ENCODE measurements at places on chromosomes 5 and 9.

DNA sequence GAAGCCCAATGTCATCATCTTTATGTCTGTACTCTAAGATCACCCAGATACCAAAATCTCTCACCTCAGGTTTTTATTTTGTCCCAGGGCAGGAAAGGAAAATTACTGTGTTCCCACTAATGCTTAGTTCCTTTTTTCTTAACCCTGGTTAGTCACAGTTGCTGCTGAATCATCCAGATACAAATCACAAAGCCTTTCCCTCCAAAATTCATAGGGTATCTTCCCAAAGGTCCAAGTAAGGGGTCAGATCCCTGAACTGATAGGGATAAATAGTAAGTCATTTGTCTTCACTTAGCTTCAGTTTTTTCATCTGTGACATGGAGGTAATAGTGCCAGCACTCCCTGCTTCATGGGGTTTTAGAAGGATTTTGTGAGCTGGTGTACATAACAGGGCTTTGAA lies 2.2 kb downstream of the PLCXD3 start:
- no peak for DNase-seq

GRCh38 chr9:136059851-136060670 lies 35.0 kb downstream of the NACC2 start:
- no peak for DNase-seq

DNA sequence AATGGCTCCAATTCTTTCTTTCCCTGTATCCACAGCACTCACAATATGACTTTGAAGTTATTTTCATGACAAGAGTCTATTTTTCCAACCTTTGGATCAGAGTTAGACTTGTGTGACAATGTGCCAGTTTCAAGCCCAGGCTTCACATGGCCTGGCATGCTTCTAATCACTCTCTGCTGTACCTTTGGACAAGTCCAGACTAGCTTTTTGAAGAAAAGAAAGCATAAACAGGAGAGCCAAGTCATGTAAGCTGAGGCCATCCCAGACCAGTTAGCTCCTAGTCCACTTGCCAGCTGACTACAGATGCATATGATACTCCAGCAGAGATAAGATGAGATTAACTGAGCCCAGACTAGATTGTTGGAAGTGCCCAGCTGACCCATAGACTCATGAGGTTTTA lies 513.6 kb upstream of the C9orf72 start:
- DNase-seq, result no peak

DNA sequence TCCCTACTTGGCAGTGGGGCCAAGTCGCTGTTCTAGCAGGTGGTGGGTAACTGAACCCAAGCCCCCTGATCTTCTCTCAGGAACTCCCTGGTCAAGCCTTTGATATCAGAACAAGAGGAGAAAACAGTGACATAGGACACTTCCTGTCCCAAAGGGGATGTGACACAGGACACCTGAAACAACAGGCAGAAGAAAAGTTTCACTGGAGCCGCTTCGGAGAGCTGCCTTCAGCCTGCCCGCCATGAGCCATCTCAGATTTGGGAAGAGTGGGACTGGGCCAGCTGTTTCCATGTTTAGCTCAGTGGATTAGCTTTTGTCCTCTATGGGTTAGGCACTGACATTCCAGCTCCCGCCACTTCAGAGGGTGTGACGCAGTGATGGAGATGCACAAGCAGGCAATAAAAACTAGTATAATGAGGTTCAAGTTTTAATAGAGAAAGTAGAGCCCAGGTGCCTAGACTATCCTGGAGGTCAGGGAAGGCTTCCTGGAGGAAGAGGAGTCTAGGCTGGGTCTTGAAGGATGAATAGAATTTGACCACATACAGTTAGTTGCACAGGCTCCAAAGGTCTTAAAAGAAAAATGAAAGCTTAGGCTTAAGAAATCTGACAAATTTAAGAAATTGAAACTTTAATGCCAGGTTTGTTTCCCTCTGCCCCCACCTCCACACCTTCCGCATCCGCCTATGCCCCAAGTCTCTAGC lies 104.1 kb upstream of the SPRY4 start:
- DNase-seq, result no peak

DNA sequence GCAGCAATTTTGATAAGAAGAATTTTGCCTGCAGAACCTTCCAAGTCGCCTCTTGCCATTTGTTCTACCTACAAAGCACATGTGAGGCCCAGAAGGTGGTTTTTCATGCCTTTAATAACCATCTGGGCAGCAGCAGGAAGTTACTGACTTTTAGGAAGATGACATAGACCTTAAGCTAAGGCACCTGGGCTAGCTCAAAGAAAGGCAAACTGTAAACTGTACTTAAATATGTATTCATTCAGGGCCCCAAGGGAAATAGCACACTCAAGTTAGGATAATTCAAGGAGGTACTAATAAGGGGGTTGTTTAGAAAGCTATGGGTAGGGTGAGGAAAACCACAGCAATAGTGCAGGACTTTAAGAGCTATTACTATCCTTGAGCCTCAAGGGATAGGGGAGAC lies 57.3 kb upstream of the HSPB3 start:
- no peak for DNase-seq

- DNase-seq, result no peak
These were observed 55.1 kb downstream of the ACTL7B start for GRCh38 chr9:108800632-108801099.

DNA sequence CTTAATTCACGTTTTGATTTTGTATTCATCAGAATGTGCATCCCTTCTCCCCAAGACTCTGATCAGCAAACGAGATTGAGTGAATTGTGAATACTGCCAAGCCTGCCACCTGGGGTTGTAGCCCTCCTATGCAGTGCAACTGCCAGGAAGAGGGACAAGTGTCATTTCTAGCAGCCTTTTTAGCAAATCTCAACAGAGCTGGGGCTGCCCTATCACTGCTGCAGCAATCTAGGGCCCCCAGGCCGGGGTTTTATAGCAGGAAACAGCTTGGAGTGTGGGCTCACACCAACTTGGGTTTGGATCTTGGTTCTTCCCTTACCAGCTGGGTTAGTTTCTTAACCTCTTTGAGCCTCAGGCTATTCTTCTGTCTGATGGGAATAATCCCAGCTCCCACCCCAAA lies 4.0 kb downstream of the CSF1R start:
- no peak for DNase-seq

GRCh38 chr9:125540497-125540896 lies 166.5 kb downstream of the MAPKAP1 start:
- DNase-seq, result no peak

DNA sequence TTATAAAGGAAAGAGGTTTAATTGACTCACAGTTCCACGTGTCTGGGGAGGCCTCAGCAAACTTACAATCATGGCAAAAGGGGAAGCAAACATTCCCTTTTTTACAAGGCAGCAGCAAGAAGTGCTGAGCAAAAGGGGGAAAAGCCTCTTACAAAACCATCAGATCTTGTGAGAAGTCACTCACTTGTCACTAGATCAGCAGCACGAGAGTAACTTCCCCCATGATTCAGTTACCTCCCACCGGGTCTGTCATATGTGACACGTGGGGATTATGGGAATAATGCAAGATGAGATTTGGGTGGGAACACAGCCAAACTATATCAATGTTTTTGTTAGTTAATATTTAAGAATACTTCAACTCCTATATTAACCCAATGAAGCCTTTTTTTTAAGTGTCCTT lies 275.2 kb upstream of the CDH9 start:
- no peak for DNase-seq

DNA sequence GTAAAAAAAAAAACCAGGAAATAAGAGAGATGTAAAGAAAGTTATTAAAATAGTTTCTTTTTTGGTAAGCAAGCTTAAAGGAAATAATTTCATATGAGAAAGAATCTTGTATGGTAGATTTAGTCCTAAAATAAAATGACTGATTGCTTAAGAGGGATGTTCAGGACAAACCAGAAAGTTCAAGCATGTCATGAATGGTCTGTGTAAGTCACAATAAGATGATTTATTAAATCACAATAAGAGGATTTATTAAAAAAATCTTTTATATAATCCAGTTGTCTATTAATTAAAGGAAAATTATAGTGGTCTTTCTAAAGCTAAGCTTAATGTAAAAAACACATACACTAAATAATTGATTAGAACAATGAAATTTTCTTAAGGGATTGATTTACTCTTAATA lies 91.8 kb upstream of the OR13F1 start:
- no peak for DNase-seq

DNA sequence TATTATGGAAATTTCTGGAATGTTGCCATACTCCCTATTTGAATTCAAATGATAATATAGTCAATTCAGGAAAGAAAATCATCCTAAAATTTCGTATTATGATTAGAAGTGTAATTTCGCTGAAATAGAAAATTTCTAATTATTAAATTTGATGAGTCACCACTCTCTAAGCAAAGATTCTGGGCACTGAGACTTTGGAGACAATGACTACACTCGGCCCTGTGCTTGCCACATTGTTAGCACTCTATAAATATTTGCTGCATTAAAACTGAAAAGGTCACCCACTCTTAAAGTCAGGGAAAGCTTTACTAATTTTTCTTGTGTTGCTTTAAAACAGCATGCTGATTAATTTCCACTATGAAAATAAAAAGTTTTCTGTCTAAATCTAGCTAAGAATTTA lies 240.3 kb downstream of the TLE4 start:
- DNase-seq, result no peak

DNA sequence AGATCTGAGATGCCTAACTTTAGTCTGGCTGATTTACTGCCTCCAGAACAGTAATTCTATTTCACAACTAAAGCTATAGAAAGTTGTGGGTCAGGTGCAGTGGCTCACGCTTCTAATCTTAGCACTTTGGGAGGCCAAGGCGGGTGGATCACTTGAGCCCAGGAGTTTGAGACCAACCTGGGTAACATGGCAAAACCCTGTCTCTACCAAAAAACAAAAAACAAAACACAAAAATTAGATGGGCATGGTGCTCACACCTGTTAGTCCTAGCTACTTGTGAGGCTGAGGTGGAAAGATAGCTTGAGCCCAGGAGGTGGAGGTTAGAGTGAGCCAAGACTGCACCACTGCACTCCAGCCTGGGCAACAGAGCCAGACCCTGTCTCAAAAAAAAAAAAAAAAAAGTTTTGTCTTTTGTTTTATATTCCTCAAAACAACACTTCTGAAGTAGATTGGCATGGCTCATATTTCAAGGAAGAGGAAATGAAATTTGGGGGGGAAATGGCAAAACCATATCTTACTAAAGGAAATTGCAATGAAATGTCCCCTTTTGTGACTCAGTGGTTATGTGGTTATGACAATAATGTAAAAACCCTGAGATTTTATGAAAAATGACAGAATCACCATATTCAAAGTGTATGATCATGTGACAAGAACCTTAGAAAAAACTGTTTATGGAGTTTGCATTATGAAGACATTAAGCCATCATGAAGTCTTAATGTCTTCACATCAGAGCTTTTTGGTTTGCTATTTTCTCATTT lies 16.2 kb downstream of the FNBP1 start:
- no peak for DNase-seq

GRCh38 chr5:67983251-67984110 lies 232.1 kb upstream of the PIK3R1 start:
- no peak for DNase-seq

DNA sequence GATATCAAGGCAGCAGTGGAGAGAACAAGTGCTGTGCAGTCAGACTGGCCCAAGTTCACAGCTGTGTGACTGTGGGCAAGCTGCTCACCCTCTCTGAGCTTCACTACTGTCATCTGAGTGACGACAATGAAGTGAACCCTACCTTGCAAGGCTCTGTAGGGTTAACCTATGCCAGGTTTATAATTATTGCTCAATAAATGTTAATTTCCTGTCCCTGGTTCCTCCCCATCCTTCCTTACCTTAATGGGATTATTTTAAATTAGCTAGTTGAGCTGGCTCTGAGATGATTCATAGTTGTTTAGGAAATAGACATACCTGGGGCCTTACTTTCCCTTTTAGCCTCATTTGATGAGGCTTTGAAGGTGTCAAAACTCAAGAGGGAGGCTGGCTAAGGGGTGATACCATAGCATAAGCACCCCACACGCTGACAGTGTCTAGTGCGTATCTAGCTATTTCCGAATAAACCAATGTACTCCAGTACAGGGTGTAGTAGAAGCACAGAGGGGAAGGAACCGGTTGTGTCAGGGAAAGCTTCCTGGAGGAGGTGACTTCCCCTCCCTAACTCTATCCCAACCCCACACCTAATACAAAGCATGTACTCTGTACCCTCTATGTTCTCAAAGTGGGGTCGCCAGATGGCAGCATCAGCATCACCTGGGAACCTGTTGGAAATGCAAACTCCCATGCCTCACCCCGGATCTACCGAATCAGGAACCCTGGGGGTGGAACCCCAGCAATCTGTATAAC lies 63.3 kb upstream of the SLC25A51 start:
- DNase-seq, result no peak

GRCh38 chr9:28190981-28191380 lies 617.7 kb upstream of the C9orf72 start:
- no peak for DNase-seq

- no peak for DNase-seq
These were observed 440.4 kb upstream of the GRIN3A start for GRCh38 chr9:102178811-102179210.

DNA sequence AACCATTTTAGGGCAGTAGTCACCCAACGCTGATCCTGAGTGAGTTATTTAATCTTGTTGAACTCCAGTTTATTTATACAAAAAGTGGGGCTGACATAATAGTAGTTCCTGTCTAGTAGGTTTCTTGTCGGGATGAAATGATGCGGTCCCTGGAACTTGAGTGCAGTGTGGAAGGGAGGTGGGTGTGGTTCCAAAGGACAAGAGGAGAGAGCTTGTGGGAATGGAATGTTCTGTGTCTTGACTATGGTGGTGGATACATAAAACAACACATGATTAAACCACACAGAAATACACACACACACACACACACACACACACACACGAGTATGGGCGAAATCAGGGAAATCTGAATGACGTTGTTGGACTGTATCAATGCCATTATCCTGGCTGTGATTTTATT lies 66.1 kb upstream of the BARHL1 start:
- no peak for DNase-seq

GRCh38 chr9:13705918-13706317 lies 426.4 kb upstream of the MPDZ start:
- no peak for DNase-seq

DNA sequence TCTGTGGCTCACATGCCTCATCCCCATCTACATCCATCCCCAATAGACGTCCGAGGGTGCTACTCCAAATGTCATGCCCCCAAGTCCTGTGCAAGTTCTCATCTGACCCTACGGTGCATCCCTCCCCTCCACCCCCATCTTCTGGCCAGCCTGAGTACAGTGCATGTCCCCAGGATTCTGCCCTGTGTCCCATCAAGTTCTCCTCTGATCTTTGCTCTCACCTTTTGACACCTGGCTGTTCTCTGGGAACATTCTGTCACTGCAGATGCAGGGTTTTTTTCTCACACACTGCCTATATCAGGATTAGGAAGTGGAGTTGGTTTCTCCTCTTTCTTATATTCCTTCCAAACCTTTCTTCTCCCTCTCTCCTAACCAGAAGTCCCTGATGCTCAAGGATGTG lies 377.2 kb downstream of the GADD45G start:
- no peak for DNase-seq

GRCh38 chr9:124780757-124781151 lies 3.8 kb downstream of the OLFML2A start:
- DNase-seq, result no peak

Data from vagina (tissue), 2 donors.